ENCODE measurements at places on chromosomes 2 and 18.

DNA sequence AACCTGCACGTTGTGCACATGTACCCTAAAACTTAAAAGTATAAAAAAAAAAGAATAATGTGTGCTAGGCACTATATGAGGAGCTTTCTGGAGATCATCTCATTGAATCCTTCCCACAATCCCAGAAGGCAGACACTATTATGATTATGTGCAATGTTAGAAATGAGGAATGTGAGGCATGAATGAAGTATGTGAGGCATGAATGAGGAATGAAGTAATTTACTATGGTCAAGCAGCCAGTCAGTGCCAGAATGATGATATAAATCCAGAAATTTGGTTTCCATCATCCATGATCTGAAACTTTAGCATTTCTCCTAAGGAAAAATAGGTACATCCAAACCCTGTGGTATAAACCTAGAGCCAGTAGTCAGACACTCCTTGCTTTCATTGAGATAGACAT is 42.0 kb downstream of the CCDC148 start:
- peak; percentile 6 for DNase-seq

DNA sequence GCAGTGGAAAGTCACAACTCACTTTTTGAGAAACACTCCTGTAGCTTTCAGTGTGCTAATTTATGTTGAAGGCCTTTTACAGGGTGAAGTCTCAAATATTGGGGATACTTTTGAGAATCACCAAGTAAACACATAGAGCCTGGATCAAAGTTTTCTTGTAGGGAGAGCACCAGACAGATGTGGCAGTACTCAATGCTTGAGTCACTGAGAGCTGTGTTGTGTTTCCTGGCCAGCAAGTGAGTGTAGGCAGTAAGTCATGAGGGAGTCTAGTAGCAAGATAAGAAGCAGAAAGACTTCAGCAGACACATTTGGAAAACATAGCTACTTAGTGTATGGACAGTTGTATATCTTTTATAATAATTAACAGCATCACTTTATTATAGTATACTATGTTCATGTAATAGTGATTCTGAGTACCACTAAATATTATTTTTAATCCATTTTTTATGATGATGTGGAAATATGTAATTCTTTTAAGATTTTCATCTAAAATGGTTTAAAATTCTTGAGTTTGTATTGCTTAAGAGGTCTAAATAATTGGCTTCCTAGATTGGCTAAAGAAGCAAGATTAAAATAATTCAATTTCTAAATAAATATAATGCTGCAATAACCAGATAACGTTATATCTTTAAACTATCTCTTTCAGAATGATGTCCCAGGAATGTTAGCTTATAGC is 12.8 kb downstream of the PSMD1 start:
- peak; percentile 57 for DNase-seq

GRCh38 chr2:1651121-1652033 is 92.9 kb downstream of the PXDN start:
- no peak for DNase-seq

- DNase-seq, result no peak
Measured at GRCh38 chr18:21689736-21690135, 14.8 kb downstream of the ABHD3 start.

DNA sequence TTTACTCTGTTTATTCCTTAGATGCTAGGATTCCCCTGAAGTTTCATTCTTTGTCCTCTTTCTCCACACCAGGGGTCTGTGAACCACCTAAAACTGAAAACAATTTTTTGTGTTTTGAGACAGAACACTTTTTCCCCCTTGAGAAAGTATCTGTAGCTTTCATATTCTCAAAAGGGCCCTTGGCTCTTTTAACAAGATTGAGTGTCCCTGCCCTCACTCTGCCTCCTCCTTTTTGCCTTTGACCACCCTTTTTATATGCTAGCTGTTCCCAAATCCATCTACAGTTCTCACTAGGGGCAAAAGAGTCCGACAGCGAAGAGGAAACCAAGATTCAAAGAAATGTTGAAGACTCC is 883 bp upstream of the EHBP1 start:
- DNase-seq, result no peak

GRCh38 chr2:26651799-26652198 is 10.6 kb upstream of the CIB4 start:
- no peak for DNase-seq

GRCh38 chr2:72837171-72837570 is 11.3 kb upstream of the EXOC6B start:
- peak; percentile 30 for DNase-seq

- peak; percentile 61 for DNase-seq
Measured at GRCh38 chr2:58039170-58039611, 7.4 kb upstream of the VRK2 start.

GRCh38 chr2:119257198-119257597 is 33.6 kb downstream of the STEAP3 start:
- no peak for DNase-seq

GRCh38 chr2:197838036-197838435 is 33.6 kb downstream of the PLCL1 start:
- peak; percentile 58 for DNase-seq

- DNase-seq, result no peak
Measured at GRCh38 chr18:63397349-63397748, 24.9 kb downstream of the VPS4B start.

DNA sequence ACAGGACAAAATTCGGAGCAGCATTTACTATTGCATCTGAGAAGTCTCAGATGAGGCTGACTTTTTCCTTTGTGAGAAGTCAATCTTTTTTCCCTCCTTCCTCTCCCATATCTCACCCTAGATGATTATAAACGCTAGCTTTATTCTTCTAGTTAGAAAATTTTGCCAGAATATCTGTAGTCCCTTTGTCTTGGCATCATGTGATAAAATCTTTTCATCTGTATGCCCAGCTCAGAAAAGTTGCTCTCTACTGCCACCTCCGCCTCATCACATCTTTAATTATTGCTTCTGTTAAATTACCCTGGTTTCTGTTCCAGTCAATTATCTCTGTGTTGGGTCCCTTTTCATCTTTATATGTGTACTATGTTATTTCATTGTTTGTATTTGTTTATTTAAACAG is 210.8 kb upstream of the SLC35G4 start:
- DNase-seq, result peak; percentile 13

GRCh38 chr2:100437751-100438150 is 20.3 kb upstream of the CHST10 start:
- no peak for DNase-seq

DNA sequence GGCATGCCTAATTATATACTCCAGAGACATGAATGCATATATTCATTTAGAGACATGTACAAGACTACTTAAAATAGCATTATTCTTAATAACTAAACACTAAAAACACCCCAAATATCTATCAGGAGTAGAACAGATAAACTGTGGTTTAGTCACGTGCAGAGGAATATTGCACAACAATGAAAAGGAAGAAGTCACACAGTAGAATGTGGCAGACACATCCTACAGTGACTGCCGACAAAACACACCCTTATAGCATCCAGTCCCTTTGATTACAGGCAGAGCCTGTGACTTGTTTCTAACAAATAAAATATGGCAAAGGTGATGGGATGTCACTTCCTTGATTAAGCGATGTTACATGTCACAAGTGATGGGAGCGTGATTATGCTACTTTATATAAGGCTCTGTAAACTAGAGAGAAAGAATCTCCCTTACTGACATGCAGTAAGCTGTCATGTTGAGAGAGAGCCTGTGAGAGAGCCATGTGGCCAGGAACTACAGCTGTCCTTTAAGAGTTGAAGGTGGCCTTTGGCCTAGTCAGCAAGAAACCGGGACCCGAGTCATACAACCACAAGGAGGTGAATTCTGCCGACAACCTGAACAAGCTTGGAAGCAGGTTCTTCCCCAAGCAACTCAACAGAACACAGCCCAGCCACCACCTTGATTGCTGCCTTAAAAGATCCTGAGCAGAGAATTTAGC is 39.1 kb upstream of the LGALSL start:
- DNase-seq, result no peak

- DNase-seq, result no peak
Measured at GRCh38 chr2:104768694-104769093, 85.2 kb upstream of the POU3F3 start.

- DNase-seq, result peak; percentile 19
Measured at GRCh38 chr18:49839012-49839411, 25.7 kb upstream of the ACAA2 start.

DNA sequence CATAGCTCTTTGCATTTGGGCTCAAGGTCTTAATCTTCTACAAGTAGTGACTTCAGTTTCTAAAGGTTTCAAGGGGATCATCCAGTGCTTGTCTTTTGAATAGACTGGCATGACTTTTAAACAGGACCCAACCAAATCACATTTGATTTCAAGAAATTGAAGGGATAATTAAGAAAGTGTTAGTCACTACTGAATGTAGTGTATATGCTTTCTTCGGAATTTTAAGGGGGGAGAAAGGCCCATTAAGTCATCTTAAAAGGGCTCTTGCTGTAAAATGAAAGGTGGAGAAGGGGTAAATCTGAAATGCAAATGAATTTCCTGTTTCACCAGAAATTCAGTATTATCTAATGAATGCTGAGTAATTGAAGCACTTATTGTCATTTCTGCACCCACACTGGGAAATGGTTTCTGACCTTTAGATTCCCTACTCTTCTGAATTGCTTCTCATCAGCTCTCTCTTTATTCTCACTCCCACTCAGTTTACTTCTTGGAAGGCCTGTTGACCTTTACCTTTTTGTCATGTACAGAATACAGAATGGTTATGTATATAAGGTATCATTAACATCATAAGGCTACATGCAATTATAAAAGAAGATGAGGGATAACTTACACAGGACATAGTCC is 241.4 kb downstream of the SLC8A1 start:
- no peak for DNase-seq

- no peak for DNase-seq
Measured at GRCh38 chr2:236754271-236754944, 184.8 kb downstream of the ACKR3 start.

- DNase-seq, result no peak
Measured at GRCh38 chr2:123045713-123046112, 979.4 kb upstream of the CNTNAP5 start.

- peak; percentile 21 for DNase-seq
Measured at GRCh38 chr2:159715451-159715850, 3.1 kb downstream of the MARCHF7 start.

- no peak for DNase-seq
Measured at GRCh38 chr2:30380824-30381223, 66.2 kb upstream of the LCLAT1 start.

GRCh38 chr2:105873281-105873680 is 128.6 kb downstream of the NCK2 start:
- peak; percentile 27 for DNase-seq

GRCh38 chr2:86396291-86396785 is 44.8 kb upstream of the KDM3A start:
- DNase-seq, result peak; percentile 35

- DNase-seq, result peak; percentile 2
Measured at GRCh38 chr2:52145005-52145404, 1113.1 kb upstream of the NRXN1 start.

DNA sequence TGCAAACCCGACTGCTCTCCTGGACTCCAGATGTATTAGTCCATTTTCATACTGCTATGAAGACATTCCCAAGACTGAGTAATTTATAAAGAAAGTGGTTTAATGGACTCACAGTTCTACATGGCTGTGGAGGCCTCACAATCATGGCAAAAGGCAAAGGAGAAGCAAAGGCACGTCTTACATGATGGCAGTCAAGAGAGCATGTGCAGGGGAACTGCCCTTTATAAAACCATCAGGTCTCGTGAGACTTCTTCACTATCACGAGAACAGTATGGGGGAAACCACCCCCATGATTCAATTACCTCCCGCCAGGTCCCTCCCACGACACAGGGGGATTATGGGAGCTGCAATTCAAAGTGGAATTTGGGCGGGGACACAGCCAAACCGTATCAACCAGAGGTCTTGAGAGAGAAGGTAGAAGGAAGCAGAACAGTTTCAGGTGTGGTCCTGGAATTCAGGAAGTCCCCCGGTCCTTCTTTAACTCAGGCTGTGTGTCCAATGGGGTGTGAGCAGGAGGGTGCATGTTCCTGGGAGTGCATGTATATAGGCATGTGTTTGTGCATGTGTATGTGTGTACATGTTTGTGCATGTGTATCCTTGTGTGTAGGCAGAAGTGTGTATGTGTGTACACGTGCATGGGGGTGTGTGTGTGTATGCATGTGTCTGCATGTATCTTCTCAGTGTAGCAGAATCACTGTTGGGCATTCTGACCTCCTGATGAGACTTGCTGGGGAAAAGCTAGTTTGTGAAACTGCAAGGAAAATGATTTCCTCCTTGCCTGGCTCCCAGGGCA is 46.2 kb downstream of the GREB1 start:
- no peak for DNase-seq

GRCh38 chr2:157061799-157062198 is 195.7 kb upstream of the GALNT5 start:
- no peak for DNase-seq

DNA sequence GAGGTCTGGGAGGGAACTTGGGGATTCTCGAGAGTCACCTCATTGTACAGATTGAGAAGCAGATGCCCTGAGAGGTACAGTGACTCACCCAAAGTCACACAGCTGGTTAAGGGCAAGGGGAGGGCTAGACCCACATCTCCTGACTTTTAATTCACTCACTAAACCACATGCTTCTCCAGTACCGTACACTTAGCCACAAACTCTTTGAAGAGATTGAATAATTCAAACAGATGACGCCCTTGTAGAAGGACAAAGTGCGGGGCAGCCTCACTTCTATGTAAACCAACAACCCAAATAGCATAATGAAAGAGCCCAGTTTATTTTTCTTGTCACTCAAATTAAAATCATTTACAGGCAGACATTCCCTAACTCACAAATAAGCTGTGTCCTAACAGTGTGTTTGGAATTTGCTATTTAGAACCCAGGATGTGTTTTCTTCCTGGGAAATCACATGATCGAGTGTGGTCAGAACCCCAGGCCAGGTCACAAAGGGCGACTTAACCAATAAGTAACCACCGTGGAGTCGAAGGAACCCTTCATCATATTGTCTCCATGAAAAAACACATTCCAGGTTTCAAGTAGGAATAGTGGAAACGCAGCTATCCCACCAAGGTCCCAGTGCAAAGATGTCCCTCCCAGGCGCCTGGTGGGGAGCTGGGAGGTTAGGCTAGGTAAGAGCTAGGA is 35.8 kb upstream of the PTPN4 start:
- DNase-seq, result peak; percentile 34

- no peak for DNase-seq
Measured at GRCh38 chr2:162215162-162215561, 28.1 kb downstream of the FAP start.

DNA sequence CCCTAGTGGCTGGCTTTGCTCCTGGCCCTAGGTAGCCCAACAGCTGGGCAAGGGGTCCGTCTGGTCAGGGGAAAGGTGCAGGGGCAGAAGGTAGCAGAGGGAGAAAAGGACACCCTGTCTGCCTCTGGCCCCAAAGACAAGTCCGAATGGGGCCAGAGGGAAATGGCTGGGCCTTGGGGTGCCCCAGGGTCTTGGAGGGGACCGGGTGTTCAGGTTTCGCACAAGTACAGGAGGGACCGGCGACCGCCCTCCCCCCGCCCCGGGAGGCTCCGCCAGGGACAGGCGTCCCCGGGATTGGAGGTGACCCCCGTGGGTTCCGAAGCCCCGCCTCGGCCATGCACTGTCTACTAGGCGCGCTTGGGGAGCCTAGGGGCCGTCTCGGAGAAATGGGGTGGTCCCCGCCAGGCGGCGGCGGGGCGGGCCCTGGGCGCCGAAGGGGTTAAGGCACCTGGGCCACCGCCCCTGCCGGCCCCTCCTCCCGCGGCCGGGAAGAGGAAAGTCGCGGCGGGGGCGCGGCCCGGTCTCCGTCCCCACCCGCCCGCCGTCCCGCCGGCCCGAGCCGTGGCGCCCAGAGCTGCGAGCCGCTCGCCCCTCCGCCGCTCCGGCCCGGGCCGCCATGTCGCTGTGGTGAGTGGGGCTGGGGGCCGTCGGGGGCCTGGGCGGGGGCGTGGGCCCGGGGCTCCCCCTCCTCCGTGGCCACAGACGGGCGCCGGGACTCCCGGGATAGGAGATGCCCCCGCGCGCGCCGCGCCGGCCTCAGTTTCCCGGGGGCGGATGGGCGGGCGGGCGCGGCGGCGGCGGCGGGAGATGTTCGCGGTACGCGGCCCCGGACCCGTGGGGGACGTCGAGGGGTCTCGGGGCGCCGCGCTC is at the start of gene B3GNT7:
Gene B3GNT7, plus strand, starts transcription at position 523 of the 870 bp plus-strand sequence. Its CDS starts 94 bp downstream, at position 617.
- DNase-seq, result no peak

All from fibroblast of mammary gland (primary cell).